Activated T-cell treated with anti-CD3 and anti-CD28 coated beads, Interleukin-2, amount 50 U/mL, for 48 hours (primary cell): ENCODE measurements at places on chromosomes 16 and 17.

DNA sequence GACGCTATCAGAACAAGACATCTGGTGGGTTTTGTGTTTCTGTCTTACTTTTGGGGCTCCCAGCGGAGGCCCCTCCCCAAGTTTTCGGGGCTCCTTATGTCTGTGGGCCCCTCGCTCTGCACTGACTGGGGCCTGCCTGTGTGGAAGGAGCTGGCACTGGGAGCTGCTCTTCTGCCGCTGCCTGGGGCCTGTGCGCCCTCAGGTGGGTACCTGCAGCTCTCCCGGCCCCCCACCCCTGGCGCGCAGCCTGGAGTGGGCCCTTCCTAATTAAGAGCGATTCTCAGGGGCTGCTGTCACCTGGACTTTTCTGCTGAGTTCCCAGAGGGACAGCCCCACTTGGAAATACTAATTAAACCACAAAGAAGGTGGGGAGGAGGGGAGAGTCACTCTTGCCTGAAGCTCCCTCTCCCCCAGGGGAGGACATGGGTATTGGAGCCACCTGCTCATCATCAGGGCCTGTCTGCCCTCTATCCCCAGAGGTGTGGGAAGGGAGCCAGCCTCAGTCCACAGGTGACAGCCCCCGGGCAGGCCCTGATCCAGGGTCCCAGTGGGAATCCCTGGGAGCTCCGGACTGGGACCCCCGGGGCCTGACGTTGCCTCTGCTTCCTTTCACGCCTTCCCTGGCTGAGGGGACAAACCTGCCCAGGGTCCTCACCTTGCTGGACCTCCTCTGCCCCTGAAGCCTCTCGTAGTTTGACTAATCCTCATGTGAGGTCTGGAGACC lies 36.5 kb downstream of the GSE1 start:
- no peak for DNase-seq

DNA sequence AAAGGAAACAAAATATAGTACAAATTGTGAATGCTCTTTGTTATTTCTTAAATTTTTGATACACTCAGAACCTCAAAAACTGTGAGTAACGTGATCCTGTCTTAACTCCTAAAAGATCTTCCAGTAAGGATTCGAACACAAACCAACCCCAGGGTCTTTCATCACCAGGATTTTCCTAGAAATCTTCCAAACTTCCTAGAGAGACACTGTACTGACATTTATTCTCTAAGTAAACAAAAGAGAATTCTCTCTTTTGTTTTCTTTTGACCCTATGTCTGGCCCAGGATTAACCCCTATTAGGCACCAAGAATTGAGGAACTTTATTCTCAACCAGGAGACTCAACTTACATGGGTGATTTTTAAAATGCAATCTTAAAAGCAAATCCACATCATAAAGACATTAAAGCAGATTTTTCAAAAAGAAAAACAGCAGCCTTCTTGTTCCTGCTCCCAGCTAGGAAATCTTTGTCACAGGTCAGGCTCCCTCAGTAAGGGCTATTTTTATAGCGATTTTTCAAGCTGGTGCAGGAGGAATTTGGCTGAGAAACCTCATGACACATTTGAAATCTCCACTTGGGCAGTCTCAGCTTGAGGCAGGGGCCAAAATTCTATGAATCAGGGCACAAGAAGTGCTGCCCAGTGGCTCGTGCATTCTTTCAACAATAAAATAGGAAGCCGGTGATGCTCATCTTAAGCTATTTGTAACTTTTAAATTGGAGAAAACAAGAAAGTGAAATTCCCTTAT lies 6.2 kb upstream of the SMG1 start:
- no peak for DNase-seq

GRCh38 chr17:49549311-49549605 lies 26.4 kb upstream of the NXPH3 start:
- no peak for DNase-seq

DNA sequence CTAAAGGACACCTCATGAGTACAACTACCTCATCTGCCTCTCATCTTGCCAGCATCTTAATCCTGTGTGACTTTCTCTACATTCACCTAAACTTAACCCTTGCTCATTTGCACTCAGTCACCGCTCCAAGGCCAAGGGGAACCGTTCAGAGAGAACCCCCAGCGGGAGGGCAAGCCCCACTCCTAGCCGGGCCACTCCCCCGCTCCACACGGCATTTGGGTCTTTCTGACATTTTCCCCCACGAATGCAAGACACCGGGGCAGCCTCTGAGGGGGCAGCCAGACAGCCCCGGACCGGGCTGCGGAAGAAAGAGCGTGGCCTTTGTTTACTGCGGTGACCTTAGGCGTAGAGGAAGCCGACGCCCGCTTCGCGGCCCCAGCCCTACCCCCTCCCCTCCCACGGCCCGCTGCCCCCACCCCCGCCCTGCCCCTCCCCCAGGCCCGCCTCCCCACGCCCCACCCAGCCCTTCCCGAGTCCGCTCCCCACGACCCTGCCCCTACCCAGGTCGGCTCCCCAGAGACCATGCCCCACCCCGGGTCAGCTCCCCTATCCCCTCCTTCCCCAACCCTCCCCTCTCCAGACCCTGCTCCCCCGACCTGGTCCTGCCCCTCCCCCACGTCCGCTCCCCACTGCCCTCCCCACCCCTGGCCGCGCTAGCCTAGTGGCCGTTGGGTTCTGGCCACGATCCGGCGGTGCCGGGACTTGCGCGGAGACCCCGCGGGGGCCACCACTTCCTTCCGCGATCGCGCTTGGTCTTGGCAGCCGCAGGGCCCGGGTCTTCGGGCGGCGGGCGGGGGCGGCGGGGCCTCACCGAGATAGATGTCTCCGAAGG lies 789 bp downstream of the CSNK1D start:
- peak; percentile 63 for DNase-seq

- no peak for DNase-seq
These were observed 4.2 kb downstream of the CLCN7 start for GRCh38 chr16:1470481-1471251.

- no peak for DNase-seq
These were observed 460 bp upstream of the HSBP1 start for GRCh38 chr16:83807327-83807709.

- DNase-seq, result no peak
These were observed 4.8 kb upstream of the RAB37 start for GRCh38 chr17:74732042-74732867.
